ENCODE measurements at places on chromosomes 5 and 9. TPM values are rescaled to one million over a fixed set of nuclear protein-coding genes. Genes with fewer than 3 reads are reported as not detected.

GRCh38 chr5:122815218-122815767 lies 30.1 kb upstream of the SNX24 start:
- DNase-seq, result no peak

DNA sequence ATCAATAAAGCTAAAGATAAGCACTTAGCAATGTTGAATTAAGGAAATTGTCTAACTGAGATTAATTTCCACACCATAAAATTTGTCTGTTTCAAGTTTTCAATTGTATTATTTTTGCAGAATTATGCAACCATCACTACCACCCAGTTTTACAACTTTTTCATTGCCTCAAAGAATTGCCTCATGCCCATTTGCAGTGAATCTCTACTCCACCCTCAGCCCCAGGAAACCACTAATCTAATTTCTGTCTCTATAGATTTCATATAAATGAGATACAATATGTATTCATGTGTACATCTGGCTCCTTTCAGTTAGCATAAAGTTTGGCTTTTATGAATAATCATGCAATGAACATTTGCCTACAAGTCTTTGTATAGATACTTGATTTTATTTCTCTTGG lies 72.9 kb downstream of the PTCD2 start:
- no peak for DNase-seq

DNA sequence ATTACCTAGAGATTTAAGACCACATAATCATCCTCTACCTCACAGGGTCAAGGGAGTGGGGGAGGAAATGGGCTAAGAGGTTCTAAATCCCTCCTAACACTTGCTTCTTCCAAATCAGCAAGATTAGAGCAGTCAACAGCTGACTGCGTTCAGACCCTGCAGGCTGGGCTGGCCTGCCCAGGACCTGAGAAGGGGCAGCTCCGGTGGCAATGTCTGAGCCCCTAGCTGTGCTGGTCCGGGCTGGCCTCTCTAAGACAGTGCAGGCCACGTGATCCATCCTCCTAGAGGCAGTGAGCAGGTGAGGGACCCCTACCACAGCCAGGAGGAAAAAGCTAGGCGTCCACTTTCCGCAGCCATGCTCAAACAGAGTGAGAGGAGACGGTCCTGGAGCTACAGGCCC lies at the start of gene KCNV2:
TSS of gene KCNV2 (plus strand) at position 126 of the 400 bp plus-strand sequence. CDS start at position 356, 230 bp downstream.
- DNase-seq, result no peak

- no peak for DNase-seq
Observed at GRCh38 chr5:110681109-110681508, 45.4 kb downstream of the TMEM232 start.

Gene TAS2R1
- not detected for polyA plus RNA-seq

Gene FABP6
- polyA plus RNA-seq, result 7.3 TPM

Gene PRSS3
- not detected for polyA plus RNA-seq

Gene DDX4
- not detected for polyA plus RNA-seq

Gene PAX5
- 0.43 TPM for polyA plus RNA-seq

Gene ZNF454
- polyA plus RNA-seq, result 9.8 TPM

Measured in left lung (tissue), 14 donors.